Activated CD4-positive, alpha-beta T cell treated with anti-CD3 and anti-CD28 coated beads, Interleukin-2, amount 10 ng/mL, durations not matched to agents 7 days and 5 days (primary cell): ENCODE measurements at places on chromosomes 5 and 9. TPM values are rescaled to one million over a fixed set of nuclear protein-coding genes. Genes with fewer than 3 reads are reported as not detected.

DNA sequence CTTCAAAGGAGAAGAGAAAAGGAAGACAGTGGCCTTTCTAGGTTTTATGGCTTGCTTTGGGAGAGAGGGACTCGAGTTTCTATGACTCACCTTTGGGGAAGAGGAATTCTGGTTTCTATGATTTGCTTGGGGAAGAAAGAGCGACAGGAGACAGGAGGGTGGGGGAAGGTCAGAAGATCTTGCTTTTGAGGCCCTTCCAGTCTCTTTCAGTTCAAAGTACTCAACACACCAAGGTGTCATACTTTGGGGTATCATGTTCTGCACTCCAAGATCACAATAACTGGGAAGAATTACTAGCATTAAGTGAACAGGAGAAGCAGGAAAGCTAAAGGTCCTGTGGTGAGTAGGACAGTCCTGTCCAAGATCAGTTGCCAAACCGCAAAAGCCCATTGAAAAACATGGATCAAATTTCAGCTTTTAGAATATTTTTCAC, 324.5 kb downstream of the ARHGEF28 start:
- no peak overlapping the region for H3K4me3 ChIP-seq
- peaks cover 10% of the 10 kb centered on the region for H3K27me3 ChIP-seq
- H3K27ac ChIP-seq, result no peak overlapping the region
- H3K36me3 ChIP-seq, result no peaks in the 10 kb centered on the region
- no peak for DNase-seq
- H3K4me1 ChIP-seq, result no peaks in the 10 kb centered on the region

DNA sequence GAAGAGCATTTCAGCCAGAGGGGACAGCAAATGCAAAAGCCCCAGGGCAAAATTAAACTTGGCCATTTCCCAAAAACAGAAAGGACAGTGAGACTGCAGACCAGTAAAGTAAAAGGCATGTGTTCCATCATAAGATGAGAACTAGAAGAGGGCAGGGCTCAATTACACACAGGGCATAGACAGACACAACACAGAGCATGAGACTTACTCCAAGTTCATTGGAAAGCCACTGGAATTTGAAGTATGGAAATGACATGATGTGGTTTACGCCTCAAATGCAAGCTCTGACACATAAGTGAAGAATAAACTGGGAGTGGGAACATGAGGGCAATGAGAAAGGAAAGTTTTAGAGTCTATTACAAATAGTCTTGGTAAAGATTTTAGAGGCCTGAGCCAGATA, 446.6 kb upstream of the GRIA1 start:
- H3K27ac ChIP-seq, result no peak overlapping the region
- H3K4me3 ChIP-seq, result no peak overlapping the region
- no peaks in the 10 kb centered on the region for H3K36me3 ChIP-seq
- DNase-seq, result no peak

DNA sequence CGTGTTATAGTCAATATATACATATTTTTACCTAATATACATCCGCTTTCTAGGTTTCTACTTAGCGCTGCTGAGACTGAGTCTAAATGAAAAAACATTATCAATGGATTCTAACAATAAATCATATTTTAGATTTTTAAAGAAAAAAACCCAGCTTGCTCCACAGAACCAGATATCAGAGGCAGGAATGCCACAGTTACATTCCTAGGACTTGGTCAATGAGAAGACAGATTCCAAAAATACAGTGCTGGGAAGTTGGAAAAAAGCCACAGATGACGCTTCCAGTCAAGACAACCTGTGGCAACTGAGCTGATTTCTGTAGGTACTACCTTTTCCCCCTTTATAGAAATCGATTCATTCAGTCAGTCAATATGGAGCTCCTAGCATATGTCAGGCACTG, 577 bp upstream of the CCDC112 start:
- no peak overlapping the region for H3K27ac ChIP-seq
- no peak for DNase-seq
- peaks cover under 1% of the 10 kb centered on the region for H3K36me3 ChIP-seq
- peaks cover 13% of the 10 kb centered on the region for H3K4me1 ChIP-seq

The SLC36A2 gene
- total RNA-seq, result not detected

DNA sequence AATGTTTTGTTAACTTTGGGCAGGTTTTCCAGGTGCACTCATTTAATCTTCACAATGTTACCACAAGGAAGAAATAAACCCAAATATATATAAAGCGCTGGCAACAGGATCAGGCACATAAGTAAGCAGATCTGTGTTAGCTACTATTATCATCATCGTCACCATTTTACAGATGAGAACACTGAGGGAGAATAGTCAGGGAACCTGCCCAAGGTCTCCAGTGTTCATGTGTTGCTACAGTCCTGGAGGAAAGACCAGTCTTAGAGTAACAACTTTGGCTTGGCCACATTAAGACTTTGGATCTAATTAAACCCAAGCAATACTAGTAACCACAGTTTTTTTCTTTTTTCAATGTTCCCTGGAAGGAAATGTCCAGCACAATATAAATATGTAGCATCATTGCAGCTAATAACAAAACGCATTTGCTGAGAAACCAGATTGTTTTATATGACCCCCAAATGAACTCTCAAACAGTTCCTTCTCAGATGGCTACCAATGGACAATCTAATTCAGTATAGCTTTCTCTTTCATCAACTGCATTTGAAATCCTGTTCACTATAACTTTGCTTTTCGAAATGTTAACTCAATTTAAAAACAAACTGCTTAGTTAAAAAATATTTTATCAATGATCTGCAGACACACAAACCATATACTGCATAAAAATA, 11.8 kb downstream of the NREP start:
- H3K27me3 ChIP-seq, result no peaks in the 10 kb centered on the region
- H3K4me3 ChIP-seq, result no peak overlapping the region
- H3K36me3 ChIP-seq, result peaks cover 12% of the 10 kb centered on the region
- H3K27ac ChIP-seq, result no peak overlapping the region
- H3K4me1 ChIP-seq, result peaks cover 32% of the 10 kb centered on the region
- no peak for DNase-seq

GRCh38 chr9:35757226-35757891, 3.3 kb upstream of the MSMP start:
- no peaks in the 10 kb centered on the region for H3K27me3 ChIP-seq
- H3K4me1 ChIP-seq, result peaks cover 43% of the 10 kb centered on the region
- peaks cover 22% of the 10 kb centered on the region for H3K36me3 ChIP-seq
- DNase-seq, result peak; percentile 16

GRCh38 chr9:133528876-133529241, 4.1 kb upstream of the MYMK start:
- H3K27ac ChIP-seq, result no peak overlapping the region
- peaks cover 9% of the 10 kb centered on the region for H3K27me3 ChIP-seq
- DNase-seq, result no peak
- no peak overlapping the region for H3K4me3 ChIP-seq

- no peak overlapping the region for H3K4me3 ChIP-seq
- no peak overlapping the region for H3K27ac ChIP-seq
- no peaks in the 10 kb centered on the region for H3K36me3 ChIP-seq
These were observed 40.5 kb upstream of the LIFR start for GRCh38 chr5:38596981-38597380.

DNA sequence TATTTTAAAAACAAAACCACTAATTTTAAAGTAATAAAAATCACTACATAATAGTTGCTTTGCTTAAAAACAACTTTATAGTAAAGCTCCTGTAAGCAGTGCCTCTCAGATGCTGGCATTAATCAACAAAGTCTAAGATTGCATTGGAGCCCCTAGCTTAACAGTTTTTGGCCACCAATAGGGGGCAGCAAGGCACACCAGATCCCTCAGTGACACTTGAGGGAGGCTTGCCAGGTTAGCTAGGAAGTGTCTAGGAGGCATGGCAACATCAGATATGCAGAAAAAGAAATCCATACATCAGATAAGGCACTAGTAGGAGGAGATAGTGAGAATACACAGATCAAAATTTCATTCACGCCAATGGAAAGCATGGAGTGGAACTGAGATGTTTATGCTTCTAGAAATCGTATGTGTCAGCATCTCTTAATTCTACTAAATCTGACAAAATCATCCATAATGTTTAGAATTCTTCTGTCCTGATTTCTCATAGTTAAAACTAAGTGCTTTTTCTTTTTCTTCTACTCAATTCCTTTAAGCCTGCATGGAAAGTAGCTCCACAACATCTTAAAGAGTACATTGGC, 73.6 kb upstream of the PAM start:
- no peaks in the 10 kb centered on the region for H3K4me1 ChIP-seq
- peaks cover 11% of the 10 kb centered on the region for H3K27me3 ChIP-seq
- H3K4me3 ChIP-seq, result no peak overlapping the region
- H3K27ac ChIP-seq, result no peak overlapping the region

GRCh38 chr9:104633976-104634520, 16.0 kb upstream of the OR13C9 start:
- no peak overlapping the region for H3K4me3 ChIP-seq
- no peak overlapping the region for H3K27ac ChIP-seq
- no peaks in the 10 kb centered on the region for H3K27me3 ChIP-seq
- no peak for DNase-seq
- H3K4me1 ChIP-seq, result no peaks in the 10 kb centered on the region
- no peaks in the 10 kb centered on the region for H3K36me3 ChIP-seq

DNA sequence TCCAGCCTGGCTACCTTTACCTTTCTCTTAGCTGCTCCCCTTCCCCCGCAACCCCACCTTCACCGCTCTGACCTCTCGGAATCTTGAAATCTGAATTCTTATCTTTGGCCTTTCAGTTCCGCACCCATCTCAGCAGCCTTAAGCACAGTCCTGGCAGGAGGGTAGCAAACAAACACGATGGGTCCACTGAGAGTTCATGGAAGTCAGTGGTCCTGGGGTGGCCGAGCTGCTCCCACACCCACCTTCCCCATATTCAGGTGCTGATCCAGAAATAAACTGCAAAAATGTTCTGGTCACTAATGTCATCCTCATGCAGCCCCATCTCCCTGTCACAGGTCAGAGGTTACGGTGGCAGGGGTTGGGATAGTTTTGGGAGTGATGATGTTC, 59.6 kb upstream of the TBC1D2 start:
- no peak overlapping the region for H3K4me3 ChIP-seq
- H3K27me3 ChIP-seq, result no peaks in the 10 kb centered on the region
- DNase-seq, result no peak
- H3K27ac ChIP-seq, result no peak overlapping the region
- peaks cover 4% of the 10 kb centered on the region for H3K4me1 ChIP-seq
- H3K36me3 ChIP-seq, result no peaks in the 10 kb centered on the region

DNA sequence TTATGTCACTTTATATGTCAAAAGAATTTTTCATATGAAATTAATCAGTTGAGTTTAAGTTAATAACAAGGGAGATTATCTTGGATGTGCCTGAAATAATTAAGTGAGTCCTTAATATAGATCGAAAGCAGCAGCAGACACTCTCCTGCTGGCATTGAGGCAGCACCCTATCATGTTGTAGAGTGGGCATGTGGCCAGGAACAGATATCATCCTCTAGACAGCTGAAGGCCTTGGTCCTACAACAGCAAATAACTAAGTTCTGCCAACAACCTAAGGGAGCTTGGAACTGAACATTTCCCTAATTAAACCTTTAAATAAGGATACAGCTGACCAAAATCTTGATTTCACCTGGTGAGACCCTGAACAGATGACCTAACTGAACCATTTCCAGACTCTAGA, 25.8 kb upstream of the UGT3A1 start:
- no peaks in the 10 kb centered on the region for H3K36me3 ChIP-seq
- DNase-seq, result no peak
- H3K27ac ChIP-seq, result no peak overlapping the region
- no peaks in the 10 kb centered on the region for H3K4me1 ChIP-seq
